ENCODE measurements at places on chromosomes 3 and 15.

GRCh38 chr3:29635888-29636287 lies 355.0 kb downstream of the RBMS3 start:
- DNase-seq, result no peak

DNA sequence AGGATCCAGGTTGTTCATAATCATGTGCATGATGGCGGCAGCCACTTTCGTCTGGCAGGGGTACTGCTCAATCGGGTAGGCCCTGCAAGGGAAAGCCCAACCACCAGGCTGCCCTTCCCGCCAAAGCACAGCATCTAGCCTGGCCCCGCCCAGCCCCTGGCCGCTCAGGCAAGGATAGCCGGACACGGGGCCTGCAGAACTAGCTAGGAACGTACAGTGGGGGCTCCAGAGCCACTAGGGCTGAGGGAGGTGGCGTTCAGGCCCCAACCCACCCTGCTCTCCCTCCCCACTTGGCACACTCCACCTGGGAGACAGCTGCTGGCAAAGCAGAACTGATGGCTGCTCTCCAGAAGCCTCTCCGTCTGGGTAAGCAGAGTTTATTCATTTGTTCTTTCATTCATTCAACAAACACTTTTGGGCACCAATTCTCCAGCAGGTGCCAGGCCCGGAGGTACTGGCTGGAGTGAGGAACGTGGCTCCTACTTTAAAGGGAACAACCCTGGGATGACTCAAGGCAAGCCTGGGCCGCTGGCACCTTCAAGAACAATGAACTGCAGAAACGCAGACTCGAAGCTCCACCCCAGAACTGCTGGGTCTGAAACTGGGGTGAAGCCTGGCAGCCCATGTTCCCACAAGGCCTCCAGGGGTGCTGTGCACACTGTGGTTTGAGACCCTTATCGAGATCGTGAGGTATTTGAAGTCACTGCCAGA lies 7.8 kb downstream of the UROC1 start:
- no peak for DNase-seq

- no peak for DNase-seq
These were observed 45.6 kb downstream of the DLEC1 start for GRCh38 chr3:38084334-38085310.

DNA sequence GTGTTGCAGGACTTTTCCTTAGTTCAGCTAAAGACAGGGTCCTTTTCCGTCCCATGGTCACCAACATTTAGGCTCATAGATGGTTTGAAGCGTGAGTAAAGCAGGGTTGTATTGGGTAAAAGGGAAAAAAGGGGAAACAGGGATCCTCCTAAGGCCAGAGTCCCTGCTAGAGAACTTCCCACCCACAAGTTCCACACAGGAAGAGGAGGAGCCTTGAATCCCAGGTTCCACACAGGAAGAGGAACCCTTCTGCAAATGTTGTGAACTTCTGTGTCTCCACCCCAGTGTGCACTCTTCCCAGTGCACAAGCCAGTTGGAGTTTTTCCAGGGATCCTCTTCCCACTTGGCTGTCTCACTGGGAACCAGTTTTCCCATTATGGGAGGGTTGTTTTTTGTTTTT lies 27.6 kb upstream of the ATP8B4 start:
- no peak for DNase-seq

- no peak for DNase-seq
These were observed 49.9 kb upstream of the FGD5 start for GRCh38 chr3:14768881-14769280.

DNA sequence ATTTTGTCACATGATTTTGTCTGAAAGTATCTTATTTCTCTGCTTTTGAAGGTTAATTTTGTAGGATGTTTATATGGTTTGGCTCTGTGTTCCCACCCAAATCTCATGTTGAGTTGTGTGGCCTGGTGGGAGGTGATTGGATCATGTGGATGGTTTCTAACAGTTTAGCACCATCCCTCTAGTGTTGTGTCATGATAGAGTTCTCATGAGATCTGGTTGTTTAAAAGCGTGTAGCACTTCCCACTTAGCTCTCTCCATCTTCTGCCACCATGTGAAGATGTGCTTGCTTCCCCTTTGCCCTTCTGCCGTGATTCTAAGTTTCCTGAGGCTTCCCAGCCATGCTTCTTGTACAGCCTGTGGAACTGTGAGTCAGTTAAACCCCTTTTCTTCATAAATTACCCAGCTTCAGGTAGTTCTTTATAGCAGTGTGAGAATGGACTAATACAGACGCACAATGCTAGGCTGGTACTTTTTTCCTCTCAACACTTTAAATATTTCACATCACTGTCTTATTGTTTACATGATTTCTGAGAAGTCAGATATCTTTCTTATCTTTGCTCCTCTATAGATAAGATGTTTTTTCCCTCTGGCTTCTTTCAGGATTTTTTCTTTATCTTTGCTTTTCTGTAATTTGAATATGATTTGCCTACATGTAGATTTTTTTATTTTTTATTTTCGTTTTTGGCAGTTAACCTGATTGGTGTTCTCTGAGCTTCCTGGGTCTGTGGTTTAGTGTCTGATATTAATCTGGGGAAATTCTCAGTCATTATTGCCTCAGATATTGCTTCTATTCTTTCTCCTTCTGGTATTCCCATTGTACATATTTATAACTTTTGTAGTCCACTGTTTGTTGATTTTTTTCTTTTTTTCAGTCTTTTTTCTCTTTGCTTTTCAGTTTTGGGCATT lies 22.2 kb downstream of the BTD start:
- no peak for DNase-seq
